ENCODE measurements at places on chromosomes 12 and 14.

- DNase-seq, result no peak
Observed at GRCh38 chr12:9736936-9737705, 4.2 kb upstream of the CLECL1 start.

GRCh38 chr14:25090716-25091454 is 40.9 kb upstream of the STXBP6 start:
- DNase-seq, result no peak

GRCh38 chr14:79011091-79011919 is 841.1 kb downstream of the NRXN3 start:
- no peak for DNase-seq

- no peak for DNase-seq
Observed at GRCh38 chr14:90536511-90537191, 139.8 kb downstream of the CALM1 start.

- DNase-seq, result no peak
Observed at GRCh38 chr14:65566820-65567522, 154.4 kb downstream of the FUT8 start.

GRCh38 chr12:27207615-27208413 is 36.3 kb upstream of the STK38L start:
- no peak for DNase-seq

DNA sequence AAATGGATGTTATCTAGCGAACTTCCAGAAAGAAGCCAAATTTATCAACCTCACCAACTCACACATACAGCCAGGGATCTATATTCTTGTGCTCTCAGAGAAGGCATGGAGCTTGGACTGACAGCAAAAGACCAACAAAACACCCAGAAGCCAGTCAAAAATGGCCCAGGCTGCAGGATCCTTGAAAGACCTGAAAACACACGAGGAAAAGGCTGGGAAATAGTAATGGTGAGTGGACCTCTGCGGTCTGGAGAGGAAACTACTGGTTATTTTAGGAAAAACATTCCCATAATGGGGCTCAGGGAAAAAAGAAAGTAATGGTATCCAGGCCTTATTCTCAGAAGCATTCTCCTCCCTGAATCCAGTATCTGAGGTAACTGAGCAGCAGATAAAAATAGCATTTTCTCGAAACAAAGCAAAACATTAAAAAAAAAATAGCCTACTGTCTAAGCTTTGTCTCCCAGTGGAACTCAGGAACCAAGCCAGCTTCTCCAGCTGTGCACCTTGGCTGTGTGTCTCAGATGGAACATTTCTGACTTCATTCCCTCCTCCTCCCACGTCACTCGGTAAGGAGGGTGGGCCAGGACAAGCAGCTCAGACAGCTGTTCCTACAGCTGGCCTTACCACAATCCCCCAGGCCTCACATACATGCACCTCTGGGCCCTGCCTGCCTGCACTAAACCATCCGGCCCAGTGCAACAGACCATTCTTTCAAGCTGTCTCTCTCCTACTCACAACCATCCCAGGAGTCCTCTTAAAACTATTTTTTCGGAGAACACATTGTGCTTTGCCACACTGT is 249.9 kb downstream of the DAD1 start:
- peak; percentile 92 for DNase-seq

GRCh38 chr12:6356374-6356820 is 14.5 kb upstream of the TNFRSF1A start:
- DNase-seq, result no peak

DNA sequence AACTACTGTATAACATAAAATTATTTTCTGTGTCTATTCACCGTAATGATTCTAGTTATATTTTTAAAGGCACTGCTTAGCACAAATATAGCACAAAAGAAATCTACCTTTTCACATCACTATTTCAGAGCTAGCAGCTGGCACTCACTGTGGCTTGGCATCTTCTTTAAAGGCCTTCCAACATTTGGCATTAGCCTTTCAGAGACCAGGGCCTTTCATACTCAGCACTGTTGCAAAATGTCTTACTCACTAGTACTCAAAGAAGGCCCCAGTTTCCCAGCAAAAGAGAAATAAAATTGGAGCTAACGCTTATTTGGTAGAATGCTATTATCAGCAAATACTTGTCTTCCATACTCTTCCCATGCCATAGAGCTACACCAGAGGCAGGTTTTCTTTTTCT is 238.4 kb downstream of the MED13L start:
- no peak for DNase-seq

GRCh38 chr12:101655393-101655792 is 42.0 kb upstream of the CHPT1 start:
- DNase-seq, result no peak

DNA sequence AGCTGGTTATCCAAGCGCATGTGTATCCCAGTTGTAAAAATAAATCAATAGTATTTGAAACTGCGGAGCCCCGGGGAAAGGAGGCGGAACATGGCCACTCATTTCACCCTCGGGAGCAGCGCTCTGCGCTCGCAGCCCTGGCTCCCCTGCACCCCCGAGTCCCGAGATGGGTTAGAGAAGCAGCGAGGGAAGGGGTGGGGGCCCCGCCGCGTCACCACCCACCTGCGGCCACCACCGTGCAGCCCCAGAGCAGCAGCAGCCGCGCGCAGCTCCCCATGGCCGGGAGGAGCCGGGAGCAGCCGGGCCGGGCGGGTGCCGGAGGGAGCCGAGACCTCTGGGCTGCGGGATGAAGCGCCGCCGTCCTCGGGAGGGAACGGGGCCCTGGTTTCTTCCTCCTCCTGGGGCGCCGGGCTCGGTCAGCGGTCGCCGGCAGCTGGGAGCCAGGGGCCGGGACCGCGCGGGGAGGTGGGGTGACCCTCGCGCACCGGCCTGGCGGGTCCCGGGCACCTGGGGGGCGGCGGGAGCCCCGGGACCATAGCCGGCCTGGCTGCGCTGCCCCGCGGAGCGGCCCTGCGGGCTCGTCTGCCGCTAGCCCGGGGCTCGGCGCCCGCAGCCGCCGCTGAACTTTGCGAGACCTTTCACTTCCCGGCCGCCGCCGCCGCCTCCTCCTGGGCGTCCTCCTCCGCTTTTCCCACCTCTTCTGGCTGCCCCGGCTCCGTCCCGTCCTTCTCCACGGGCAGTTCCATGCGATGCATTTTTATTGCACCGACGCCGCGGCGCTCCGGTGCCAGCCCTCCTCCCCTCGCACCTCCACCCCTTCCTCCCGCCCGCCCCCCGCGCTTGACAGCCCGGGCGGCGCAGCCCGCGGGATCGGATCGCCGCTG is at the start of gene NTN4:
Gene NTN4 (minus strand): TSS at position 732 of the 884 bp plus-strand sequence. CDS start 455 bp downstream, at position 277.
- no peak for DNase-seq

- peak; percentile 30 for DNase-seq
Observed at GRCh38 chr14:58199726-58200479, at the start of gene ACTR10. ACTR10 (plus strand) TSS chr14:58200149; CDS start chr14:58200218, 69 bp downstream.

GRCh38 chr14:69980457-69981425 is 101.5 kb downstream of the SMOC1 start:
- no peak for DNase-seq

- DNase-seq, result no peak
Observed at GRCh38 chr12:96919510-96920210, 12.6 kb downstream of the NEDD1 start.

- no peak for DNase-seq
Observed at GRCh38 chr12:51021694-51022093, 4.5 kb downstream of the SLC11A2 start.

GRCh38 chr12:92471551-92471950 is 231.2 kb upstream of the PLEKHG7 start:
- DNase-seq, result no peak

- DNase-seq, result no peak
Observed at GRCh38 chr12:123047289-123047688, 66.8 kb downstream of the ARL6IP4 start.

DNA sequence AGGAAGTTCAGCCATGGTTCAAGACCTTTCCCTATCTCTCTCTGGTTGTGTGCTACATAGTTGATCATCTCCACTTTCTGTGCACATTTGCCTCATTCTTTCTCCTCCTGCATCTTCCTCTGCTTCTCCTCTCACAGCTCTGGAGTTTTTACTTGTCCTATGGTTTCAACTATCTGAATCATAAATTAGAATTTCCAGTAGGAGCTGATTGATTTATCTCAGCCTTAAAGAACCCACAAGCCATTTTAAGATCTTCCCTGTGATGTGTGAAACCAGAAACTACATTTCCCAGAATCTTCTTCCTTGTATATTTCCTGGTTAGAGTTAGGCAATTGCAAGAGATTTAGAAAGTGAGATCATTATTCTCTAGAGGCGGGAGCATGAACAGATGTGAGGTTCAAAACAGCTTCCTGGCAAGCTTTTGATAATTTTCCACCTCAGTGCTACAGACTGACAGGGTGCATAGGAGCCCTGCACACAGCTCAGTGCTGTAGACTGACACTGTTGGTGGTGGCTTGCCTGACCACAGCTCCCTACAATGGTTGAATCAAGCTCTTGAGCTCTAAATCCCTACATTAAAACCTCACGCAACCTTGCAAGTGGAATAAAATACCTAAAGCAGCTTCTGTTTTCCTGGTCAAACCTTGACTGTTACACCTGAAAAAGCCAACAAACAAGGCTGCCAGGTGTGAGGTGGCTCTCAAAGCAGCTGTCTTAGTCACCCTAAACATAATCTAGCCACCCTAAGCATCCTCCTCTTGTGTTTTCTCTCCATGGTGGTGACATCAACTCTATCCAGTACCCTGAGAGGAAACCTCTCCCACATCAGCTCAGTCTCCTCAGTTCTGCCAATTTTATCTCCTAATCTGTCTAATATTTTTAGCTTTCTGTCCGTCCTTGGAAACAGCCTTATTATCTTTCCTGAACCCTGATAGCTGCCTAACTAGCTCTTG is 21.5 kb upstream of the IFNG start:
- no peak for DNase-seq

- DNase-seq, result no peak
Observed at GRCh38 chr12:131422744-131423143, 288.1 kb upstream of the SFSWAP start.

DNA sequence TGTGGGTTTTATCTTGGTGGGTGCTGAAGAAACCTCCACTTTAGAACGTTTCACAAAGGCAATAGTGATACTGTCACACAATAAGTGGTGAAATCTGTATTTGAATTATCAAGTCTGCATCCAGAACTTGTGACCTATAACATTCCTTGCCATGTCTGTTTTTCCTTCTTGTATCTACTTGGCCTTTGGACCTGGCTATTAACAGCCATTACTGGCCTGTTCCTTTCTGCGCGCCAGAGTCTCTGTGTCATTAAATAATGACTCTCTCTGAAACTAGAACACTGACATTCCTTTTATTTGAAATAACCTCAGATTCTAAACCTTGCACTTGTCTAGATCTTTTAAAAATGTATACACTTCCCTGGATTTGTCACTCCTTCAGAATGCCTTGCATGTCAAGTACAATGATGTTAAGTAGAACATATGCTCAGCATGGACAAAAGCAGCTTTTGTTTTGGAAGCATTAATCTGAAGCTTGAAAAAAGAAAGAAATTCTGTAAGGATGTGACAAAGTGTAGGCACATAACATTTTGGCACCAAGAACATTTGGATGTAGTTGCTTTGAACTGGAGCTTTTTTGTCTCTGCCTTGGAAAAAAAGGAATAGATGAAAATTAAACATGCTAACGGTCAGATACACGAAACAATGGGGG is 95.5 kb upstream of the RPL10L start:
- no peak for DNase-seq

GRCh38 chr12:98595243-98595988 is 1.9 kb downstream of the SLC25A3 start:
- peak; percentile 7 for DNase-seq

DNA sequence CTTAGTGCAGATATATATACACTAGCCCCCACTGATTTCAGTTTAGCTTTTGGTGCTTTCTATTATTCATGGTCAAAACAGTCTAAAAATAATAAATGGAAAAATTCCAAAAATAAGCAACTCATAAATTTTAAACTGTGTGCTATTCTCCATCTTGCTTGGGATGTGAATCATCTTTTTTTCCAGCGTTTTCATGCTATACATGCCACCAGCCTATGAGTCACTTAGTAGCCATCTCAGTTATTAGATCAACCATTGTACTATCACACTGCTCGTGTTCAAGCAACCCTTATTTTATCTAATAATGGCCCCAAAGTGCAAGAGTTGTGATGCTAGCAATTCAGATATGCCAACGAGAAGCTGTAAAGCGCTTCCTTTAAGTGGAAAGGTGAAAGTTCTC is 73.9 kb upstream of the KRR1 start:
- DNase-seq, result no peak

DNA sequence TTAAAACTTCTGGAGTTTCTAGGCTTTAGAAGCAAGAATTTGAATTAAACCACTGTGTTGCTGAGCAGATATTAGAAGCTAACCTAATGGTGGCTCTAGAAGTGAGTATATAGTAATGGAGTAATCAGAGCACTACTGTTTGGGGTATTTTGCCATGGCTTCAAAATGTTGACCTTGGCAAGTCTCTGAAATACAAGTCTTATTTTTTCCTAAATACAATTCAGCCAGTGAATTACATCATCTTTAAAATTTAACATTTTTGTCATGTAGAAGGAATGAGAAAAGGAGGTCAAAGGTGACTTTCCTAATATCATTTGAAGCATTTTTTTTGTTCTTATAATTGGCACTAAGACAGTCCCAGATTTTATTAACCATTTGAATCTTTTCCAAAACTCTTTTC is 25.2 kb downstream of the PMCH start:
- DNase-seq, result peak; percentile 12

DNA sequence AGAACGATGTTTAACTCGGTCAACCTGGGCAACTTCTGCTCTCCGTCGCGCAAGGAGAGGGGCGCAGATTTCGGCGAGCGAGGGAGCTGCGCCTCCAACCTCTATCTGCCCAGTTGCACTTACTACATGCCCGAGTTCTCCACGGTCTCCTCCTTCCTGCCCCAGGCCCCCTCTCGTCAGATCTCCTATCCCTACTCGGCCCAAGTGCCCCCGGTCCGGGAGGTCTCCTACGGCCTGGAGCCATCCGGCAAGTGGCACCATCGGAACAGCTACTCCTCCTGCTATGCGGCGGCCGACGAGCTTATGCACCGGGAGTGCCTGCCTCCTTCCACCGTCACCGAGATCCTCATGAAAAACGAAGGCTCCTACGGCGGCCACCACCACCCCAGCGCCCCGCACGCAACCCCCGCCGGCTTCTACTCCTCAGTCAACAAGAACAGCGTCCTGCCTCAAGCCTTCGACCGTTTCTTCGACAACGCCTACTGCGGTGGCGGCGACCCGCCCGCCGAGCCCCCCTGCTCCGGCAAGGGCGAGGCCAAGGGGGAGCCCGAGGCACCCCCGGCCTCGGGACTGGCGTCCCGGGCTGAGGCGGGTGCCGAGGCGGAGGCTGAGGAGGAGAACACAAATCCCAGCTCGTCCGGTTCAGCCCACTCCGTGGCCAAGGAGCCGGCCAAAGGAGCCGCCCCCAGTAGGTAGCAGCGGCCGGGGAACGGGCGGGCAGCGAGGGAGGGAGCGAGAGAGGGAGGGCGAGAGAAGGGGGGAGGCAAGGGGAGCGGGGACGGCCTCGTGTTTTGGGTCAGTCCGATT is 513 bp downstream of the HOXC11 start:
- no peak for DNase-seq

GRCh38 chr12:80400571-80400991 is 43.5 kb upstream of the PTPRQ start:
- DNase-seq, result no peak
